Esophagus squamous epithelium (tissue), 5 donors: ENCODE measurements at places on chromosomes 1 and 21.

GRCh38 chr1:55311057-55311641 lies 96.0 kb upstream of the USP24 start:
- no peak for DNase-seq

DNA sequence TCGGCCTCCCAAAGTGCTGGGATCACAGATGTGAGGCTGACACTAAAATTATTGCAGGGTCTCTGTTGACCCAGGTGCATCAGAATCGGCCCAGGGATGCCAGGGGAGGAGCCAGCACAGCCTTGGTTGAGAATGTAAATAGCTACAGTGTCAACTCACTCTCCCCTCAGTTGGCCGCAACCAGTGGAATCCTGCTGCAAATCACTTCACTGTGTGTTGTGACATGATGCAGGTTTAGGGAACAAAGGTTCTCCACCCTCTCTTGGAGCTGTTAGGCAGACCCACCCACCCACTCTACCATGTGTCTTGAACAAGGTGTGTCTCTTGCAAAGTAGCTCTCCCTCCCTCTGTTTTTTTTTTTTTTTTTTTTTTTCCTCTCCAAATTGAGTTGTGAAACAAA lies 60.5 kb upstream of the SOD1 start:
- DNase-seq = no peak

- no peak for DNase-seq
These were observed 33.0 kb downstream of the ACOT11 start for GRCh38 chr1:54580856-54581550.

GRCh38 chr1:237877631-237878030 lies 13.1 kb downstream of the ZP4 start:
- no peak for DNase-seq

- no peak for DNase-seq
These were observed 1.4 kb downstream of the WDR26 start for GRCh38 chr1:224433041-224433691.

- DNase-seq = no peak
These were observed 777 bp downstream of the NUDT17 start for GRCh38 chr1:145846201-145846612.

DNA sequence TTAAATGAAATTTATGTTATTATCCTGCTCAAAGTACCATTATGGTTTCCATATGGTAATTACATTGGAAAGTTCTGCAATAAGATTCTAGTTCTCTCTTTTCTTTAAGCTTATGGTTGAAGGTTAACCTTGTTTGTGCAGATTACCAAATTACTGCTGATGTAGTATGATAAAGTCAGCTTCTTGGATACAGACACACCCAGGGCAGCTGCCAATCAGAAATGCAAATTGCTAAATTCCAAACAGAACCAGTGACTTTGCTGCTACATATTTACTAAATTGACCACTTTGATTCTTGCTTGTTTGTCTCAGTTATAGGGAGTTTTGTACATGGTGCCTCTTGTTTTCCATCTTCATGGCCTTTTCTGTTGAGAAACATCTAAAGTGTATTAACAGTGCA lies 26.5 kb downstream of the GNAT2 start:
- no peak for DNase-seq

DNA sequence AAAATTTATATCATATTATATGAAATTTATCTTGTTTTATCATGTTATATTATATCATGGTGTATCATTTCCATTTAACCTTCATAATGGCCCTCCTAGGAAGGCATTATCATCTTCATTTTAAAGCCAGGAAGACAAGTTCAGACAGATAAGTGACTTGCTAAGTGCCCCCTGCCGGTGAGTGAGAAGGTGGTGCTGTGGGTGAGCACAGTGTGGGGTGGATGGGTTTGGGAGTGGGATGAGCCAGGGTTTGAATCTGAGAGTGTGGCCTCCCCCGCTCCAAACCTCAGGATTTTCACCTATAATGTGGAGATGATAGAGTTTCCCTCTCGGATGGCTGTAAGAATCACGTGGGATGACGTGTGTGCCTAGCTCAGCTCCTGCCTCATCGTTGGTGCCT lies 108.7 kb upstream of the IGSF21 start:
- no peak for DNase-seq

DNA sequence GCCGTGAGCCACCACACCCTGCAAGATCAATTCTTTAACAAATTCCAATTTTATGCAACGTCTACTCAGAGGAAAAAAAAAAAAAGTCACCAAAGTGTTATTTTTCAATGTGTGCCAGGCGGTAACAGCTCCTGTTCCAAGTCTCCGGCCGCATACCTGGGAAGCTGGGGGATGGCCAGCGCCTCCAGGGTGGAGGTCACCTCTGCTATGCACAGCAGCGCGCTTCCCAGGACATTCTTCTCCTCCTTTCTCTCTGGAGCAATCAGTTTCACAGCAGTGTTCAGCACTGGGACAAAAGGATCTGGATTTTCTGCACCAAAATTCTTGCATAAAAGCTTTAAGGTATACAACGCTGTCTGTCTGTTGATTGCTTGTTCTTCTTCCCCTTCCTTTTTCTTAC lies 34.3 kb downstream of the LGALS8 start:
- no peak for DNase-seq

- DNase-seq = no peak
These were observed 41.7 kb downstream of the TNFRSF9 start for GRCh38 chr1:7898962-7899361.

DNA sequence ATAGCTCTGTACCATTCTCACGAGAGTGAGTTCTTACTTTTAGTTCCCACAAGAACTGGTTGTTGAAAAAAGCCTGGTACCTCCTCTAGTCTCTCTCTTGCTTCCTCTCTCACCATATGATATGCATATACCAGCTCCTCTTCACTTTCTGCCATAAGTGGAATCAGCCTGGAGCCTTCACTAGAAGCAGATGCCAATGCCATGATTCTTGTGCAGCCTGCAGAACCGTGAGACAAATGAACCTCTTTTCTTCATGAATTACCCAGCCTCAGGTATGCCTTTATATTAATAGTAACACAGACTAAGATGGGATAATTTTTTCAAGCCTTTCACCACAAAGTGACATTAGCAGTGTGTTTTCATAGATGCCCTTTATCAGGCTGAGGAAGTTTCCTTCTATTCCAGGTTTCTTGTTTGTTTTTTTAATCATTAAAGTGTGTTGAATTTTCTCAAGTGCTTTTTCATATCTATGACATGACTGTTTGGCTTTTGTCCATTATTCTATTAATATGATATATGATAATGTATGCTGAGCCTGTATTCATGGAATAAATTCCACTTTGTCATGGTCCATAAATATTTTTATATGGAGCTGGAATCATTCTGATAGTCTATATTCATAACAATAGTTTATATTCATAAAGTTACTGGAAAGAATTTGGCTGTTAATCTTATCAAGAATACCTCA lies 40.7 kb upstream of the C1orf185 start:
- no peak for DNase-seq
